ENCODE measurements at places on chromosomes 16 and 17.
A peak's percentile ranks its signal among the peaks of the same experiment; 100 is the strongest.

- DNase-seq, result no peak
These were observed 70.3 kb downstream of the HLF start for GRCh38 chr17:55334881-55335540.

GRCh38 chr16:27408012-27408601 is 6.1 kb downstream of the IL21R start:
- DNase-seq, result no peak

- DNase-seq, result no peak
These were observed 31.4 kb upstream of the PMFBP1 start for GRCh38 chr16:72203401-72203800.

DNA sequence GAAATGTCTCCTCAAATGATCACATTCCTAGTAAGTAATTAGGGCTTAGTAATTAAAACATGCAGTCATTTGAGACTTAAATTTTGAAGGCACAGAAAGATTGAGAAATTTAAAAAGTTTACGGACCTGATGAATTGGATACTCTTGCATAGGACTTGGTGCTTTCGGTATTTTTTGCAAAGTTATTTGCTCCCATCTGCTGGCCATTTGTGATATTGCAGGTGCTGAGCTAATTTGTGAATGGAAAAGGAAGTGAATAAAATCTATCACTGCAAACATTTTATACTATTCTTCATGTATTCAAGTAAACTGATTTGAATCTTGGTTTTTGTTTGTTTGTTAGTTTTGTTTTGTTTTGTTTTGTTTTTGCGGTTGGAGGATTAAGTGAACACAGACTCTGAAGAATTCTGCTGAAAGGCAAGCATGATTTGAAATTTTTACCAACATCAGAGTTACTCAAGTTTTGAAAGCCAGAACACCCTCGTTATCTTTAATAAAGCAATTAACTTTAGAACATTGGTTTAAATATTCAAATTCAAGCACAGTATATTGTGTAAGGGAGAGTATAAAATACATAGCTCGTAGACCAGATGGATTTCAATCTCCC is 689.5 kb upstream of the RBFOX1 start:
- peak; percentile 13 for DNase-seq

GRCh38 chr17:19343671-19344151 is 18.8 kb downstream of the B9D1 start:
- no peak for DNase-seq

- no peak for DNase-seq
These were observed 74.3 kb downstream of the DYNLRB2 start for GRCh38 chr16:80614908-80615671.

DNA sequence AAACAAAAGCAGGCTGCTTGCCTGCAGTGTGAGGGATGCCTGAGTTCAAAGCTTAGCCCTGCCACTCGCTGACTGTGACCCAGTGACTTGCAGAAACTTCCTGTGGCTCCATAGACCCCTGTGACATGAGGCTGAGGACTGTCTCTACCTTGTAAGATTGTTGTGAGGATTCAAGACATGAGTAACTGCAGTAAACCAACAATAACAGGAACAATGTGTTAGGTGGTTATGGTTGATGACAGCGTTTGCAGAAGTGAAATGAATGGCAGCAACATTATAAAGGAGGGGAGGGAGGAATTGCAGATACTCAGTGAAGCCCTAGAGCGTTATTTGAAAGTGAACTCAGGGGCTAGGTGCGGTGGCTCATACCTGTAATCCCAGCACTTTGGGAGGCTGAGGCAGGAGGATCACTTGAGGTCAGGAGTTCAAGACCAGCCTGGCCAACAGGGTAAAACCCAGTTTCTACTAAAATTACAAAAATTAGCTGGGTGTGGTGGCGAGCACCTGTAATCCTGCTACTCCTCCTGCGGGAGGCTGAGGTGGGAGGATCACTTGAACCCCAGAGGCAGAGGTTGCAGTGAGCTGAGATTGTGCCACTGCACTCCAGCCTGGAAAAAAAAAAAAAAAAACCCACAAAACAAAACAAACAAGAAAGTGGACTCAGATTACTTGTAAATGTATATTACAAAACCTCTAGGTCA is 33.5 kb upstream of the EMP2 start:
- no peak for DNase-seq

- DNase-seq, result peak; percentile 29
These were observed 823 bp downstream of the NBR1 start for GRCh38 chr17:43171586-43172487.

DNA sequence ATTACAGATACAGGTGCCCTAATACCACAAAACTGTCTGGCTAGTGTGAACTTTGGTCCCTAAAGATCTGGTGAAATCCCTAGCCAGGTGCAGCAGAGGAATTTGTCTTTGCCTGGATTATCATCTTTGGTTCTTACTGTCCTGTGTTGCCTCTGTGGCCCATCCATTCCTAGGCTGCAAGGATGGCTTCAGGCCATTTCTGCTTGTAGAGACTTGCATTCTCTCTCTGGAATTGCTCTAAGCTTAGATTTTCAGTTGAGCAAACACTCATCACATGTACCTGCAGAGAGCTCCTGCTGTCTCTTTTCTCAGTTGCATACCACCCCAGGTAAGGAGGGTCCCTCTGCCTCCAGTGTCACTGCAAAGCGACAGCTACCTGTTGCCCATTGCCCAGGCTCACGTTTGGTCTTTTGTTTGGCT is 114.9 kb downstream of the PRKCA start:
- DNase-seq, result no peak

DNA sequence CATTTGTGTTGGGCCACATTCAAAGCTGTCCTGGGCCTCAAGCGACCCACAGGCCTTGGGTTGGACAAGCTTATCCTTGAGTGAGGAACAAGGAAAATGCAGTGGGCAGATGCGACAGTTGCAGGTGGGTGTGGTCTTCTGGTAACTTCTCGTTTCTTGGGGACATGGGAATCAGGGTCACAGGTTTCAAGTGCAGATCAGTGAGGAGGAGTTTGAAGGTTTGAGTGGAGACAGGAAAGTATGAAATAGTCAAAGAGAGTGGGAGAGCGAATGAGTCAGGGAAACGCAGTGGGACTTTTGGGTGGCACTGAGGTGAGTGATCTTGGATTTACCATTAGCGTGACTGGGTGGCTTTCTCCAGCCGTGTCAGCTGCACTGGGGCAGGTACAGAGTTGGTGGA is 15.4 kb upstream of the CCL22 start:
- DNase-seq, result no peak

DNA sequence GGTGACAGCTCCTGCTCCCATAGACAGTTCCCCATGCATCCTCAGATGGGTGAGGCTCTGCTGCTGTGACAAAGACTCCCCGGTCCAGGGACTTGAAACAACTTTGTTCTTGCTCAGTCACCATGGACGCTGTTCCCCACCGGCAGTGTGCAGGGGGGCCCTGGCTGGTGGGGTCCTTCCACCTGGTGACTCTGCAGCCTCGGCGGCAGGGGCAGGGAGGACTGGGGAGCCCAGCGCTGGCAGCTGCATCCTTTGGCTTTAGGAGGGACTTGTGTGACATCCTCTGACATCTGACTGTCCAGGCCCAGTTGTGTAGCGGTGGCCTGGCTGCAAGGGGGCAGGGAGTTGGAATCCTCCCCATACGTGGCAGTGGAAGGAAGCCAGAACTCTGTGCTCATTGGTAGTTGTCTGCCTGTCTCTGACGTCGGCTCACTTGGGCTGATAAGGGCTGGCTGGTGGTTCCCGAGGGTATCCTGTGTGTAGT is 107.3 kb downstream of the CMIP start:
- no peak for DNase-seq

GRCh38 chr17:54882371-54882770 is 18.3 kb upstream of the TOM1L1 start:
- DNase-seq, result no peak

- DNase-seq, result no peak
These were observed 347.4 kb downstream of the MAF start for GRCh38 chr16:79253100-79253631.

- no peak for DNase-seq
These were observed at the start of gene METTL23 for GRCh38 chr17:76726776-76727718. Gene METTL23, plus strand, starts transcription at chr17:76726839. Its CDS starts 2,872 bp downstream, at chr17:76729711.

GRCh38 chr16:4038448-4038847 is 77.8 kb downstream of the ADCY9 start:
- no peak for DNase-seq
